ENCODE measurements at places on chromosomes 1 and 21. TPM values are rescaled to one million over a fixed set of nuclear protein-coding genes. Genes with fewer than 3 reads are reported as not detected.
A peak's percentile ranks its signal among the peaks of the same experiment; 100 is the strongest.

- DNase-seq, result no peak
These were observed 44.7 kb downstream of the EIF2B3 start for GRCh38 chr1:44941424-44942324.

GRCh38 chr1:44802306-44803061 lies 2.3 kb downstream of the PLK3 start:
- no peak for DNase-seq

- no peak for DNase-seq
These were observed 2.8 kb downstream of the SKI start for GRCh38 chr1:2230781-2231531.

DNA sequence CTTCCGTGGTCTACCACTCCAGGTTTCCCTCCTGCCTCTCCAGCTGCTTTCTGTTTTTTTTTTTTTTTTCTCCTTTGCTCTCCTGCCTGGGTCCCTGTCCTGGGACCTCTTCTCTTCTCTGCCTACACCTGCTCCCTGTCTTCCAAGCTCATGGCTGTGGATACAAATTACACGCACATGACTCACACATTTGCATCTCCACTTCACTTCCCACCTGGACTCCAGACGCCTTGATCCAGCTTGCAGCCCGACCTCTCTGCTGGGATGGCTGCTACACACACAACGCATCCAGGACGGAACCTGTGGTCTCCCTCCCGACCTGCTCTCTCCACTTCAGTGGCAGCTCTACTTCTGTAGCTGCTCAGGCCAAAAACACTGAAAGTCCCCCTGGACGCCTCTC lies 44.4 kb upstream of the B3GALT5 start:
- DNase-seq, result no peak

DNA sequence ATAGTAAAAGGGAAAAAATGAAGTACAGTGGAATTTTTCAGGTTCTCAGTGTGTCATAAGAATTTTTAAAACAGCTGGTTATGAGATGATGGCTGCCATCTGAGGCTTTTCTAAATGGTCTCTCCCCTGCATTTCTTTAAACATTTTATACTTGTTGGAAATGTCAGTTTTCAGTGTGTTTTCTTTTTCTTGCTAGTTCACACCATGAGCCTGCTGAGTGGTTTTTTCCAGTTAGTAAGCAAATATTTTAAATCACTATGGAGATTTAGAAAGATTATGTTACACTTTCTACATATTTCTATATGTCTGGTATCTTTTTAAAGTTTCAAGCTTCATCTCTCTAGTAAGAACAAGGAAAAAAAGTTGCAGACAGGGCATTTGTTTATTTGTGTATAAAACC lies 9.6 kb downstream of the RBM15 start:
- no peak for DNase-seq

- no peak for DNase-seq
These were observed 10.7 kb upstream of the NPL start for GRCh38 chr1:182778862-182779261.

- DNase-seq, result no peak
These were observed 45.1 kb downstream of the ATP2B4 start for GRCh38 chr1:203671521-203672278.

DNA sequence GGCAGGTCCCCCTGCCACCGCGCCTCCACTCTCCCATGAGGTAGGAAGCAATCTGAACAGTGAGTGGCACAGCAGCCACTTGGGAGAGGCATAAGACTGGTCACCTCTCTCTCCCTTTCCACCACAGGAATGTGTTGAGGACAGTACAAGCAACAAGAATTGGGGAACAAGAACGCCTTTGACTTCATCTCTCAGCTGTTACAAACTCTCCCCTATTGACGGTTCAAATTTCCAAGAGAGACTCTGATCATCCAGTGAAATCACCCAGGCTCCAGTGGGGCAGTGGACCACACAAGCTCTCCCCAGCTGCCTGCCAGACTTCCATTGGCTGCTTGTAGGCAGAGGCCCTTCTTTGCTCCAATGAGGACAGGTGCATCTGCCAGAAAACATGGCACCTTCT lies 249.9 kb upstream of the JUN start:
- DNase-seq, result no peak

- no peak for DNase-seq
These were observed 12.9 kb downstream of the COPA start for GRCh38 chr1:160330119-160330518.

DNA sequence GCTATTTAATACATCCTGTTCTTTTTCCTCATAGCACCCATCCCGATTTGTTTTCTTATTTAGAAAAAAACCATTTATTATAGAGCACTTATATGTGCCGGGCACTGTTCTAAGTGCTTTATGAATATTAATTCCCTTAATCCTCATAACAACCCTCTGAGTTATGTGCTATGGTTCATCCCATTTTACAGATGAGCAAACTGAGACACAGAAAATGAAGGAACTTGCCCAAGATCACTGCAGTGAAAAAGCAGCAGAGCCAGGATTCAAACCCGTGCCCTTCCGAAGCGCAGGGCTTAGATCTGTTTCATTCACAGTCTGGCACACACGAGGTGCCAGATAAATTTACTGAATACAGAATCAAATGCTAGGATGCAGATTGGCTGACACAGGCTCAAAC lies 85.1 kb upstream of the ZC3H12A start:
- DNase-seq, result no peak

DNA sequence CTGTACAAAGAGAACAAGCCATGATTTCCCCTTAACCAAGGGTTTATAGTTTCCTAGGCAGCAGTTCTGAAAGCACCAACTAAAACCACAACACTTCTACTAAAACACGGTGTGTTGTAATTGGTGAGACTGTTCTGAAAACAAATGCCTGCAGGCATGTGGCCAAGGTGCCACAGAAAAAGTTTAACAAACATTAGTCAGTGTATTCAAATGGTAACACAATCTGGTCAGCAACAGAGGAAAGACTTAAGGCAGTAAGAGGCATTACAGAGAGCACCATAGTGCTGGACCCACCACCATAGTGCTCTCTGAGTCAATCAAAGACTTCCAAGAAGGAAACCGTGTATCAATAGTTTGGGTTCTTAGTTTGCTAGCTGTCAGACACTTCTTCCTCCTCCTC lies 16.7 kb downstream of the SNIP1 start:
- no peak for DNase-seq

GRCh38 chr1:59769736-59770095 lies 45.0 kb upstream of the HOOK1 start:
- no peak for DNase-seq

- DNase-seq, result peak; percentile 52
These were observed 6.9 kb upstream of the TMEM269 start for GRCh38 chr1:42777852-42778251.

DNA sequence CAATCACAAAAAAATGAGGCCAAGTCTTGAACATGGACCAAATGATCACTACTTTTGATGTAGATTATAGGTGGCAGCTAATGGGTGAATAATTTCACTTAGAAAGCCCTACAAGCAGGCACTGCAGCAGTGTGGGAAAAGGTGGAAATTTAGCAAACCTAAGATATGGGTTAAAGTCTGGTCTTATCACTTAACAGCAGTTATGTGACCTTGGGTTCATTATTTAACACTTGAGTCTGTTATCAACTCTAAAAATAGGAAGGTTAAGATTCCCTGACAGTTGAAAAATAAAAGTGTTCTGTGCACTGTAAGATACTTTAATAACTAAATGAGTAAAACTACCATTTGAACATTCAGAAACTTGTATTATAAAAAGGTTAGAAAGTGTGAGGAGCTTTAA lies 47.5 kb downstream of the SSX2IP start:
- DNase-seq, result no peak

- DNase-seq, result no peak
These were observed 3.3 kb downstream of the CNST start for GRCh38 chr1:246569248-246570238.

- peak; percentile 33 for DNase-seq
These were observed 16.0 kb downstream of the VANGL2 start for GRCh38 chr1:160416369-160416768.

- no peak for DNase-seq
These were observed 131.4 kb upstream of the COL6A1 start for GRCh38 chr21:45850181-45850580.

Gene FYB2
- not detected for total RNA-seq

Gene FAM131C
- 0.08 TPM for total RNA-seq

Gene SYTL1
- 0.09 TPM for total RNA-seq

Gene KHDC4
- 31.0 TPM for total RNA-seq

Gene ZYG11A
- 0.72 TPM for total RNA-seq

Gene OR2T33
- not detected for total RNA-seq

Gene ANKRD35
- total RNA-seq, result 3.9 TPM

Gene OPRD1
- not detected for total RNA-seq

Gene KISS1
- not detected for total RNA-seq

Gene CHODL
- total RNA-seq, result 5.7 TPM

Gene AIRE
- not detected for total RNA-seq

Gene CFHR5
- total RNA-seq, result not detected
